ENCODE measurements at places on chromosomes 3 and 15.

DNA sequence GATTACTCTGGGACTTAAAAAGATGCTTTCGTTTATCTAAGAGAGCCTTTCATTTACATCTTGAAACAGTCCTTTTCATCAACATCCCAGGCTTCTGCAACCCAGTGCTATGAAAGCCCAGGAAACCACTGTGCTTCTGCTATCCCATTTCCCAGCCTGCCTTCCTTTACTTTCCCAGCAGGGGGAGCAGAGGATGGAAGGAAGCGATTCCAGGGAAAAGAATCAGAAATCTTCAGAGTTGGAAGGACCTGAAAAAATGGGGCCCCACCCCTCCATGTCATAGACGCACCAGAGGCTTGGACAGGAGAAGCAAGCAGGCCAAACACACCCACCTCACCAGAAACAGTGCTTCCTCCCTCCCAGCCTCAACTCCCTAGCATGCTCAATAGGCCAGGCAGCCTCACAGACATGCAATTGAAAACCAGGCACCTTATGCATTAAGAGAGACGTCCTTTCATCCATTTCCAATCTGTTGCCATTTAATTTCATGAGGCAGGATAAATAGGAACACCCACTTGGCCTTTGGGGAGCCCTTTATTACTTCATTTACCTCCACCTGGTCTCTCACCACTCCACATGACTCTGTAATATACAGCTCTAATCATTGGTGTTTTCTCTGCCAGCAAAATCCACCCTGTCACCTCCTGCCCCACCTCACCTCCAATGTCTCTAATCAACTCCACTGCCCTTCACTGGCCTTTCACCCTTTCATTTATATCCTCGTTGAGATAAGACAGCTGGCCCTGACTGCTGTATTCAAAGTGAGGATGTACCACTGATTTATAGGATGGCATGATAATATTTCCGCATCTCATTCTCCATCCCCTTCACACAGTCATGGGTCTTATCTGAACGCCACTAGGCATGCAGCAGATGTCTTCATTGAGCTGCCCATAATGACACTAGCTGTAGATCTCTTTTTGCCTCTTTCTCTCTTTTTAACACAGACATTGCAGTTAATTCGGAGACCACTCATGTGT is 583.9 kb downstream of the NTRK3 start:
- DNase-seq, result no peak

- DNase-seq, result no peak
These were observed 118.0 kb downstream of the CHSY1 start for GRCh38 chr15:101133751-101134261.

GRCh38 chr3:94130690-94131089 is 67.8 kb downstream of the NSUN3 start:
- DNase-seq, result no peak

- no peak for DNase-seq
These were observed 61.5 kb downstream of the P3H2 start for GRCh38 chr3:190059242-190059590.

DNA sequence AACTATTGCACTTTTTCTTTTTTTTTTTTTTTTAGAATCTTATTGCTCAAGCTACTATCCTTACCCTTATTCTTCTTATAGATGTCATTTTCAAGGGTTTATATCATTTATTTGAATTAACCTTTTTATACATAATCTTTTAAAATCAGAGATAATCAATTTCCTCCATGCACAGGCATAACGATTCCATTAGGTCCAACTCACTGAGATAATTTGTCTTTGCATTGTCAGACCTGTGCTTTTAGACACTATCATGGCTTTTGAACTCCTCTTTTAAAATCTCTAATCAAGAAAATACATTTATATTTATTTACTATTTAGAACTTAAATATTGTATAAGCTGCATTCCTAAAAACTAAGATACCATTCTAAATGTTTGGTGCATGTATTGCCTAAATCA is 1454.9 kb downstream of the ZPLD1 start:
- no peak for DNase-seq

DNA sequence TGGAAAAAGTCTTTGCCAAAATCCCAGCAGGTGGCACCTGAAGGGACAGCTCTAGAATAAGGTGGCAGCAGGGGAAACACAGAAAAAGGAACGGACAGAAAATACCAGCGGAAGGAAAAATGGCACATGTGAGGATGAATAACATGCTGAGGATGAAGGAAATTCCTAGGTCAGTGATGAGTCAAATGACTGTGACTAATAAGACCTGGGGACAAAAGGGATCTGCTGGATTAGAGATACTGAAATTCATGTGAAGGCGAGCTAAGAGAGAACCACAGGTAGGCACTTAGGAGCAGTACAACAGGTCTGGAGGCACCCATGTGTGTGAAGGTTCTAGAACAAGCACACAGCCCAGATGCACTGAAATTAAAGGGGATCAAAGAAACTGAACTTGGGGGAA is 482.5 kb downstream of the FOXP1 start:
- DNase-seq, result no peak

GRCh38 chr3:63519426-63519825 is 133.0 kb upstream of the SNTN start:
- no peak for DNase-seq

DNA sequence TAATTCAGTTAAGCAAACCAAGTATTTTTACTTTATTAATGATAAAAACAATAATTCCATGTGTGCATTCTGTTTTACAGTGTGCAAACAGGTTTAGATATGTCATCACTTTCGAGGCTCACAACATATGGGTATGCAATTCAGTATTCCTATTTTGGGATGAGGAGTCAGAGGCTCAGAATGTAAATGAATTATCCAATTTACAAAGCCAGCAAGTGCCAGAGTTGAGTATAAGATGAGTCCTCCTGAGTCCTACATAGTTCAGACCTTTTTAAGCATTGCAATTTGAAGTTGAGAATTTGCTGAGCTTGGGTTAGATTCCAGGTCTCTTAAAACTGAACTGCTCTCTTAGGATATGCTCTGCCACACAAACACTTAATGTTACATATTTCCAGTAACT is 424.2 kb upstream of the ROBO2 start:
- no peak for DNase-seq

DNA sequence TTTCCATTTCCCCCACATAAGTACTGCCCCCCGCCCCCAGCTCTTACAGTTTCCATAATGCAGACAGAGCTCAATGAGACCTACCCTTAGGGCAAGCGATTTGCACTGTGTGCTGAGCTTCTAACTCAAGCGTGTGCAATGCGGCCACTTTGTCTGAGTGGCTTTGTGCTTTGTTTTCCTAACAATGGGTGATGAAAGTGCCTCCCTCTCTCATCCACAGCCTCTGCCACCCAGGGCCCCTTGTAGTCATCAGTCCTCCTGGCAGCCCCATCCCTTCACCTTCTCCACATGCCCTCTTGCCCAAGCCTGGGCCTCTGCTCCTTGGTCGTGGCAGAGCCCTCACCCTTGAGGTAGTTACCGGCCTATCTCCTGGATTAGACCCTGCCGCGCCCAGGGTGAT is 17.2 kb downstream of the DAPK2 start:
- DNase-seq, result no peak

DNA sequence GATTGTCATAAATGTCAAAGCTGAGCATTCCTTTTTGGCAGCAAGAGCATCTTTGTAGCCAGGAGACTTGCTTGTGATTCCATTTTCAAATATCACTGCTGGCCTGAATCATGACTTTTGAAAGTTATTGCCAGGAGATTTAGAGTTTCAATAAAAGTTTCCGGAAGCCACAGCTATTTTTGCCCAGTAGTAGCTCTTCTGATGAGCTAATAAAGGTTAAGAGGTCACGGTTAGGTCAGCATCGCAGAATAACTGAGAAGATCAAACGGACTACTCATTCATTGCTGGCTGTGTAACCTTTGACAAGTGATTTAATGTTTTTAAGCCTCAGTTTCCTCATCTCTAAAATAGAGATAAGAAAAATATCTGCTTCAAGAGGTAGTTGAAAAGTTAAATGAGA is 105.1 kb upstream of the ETV5 start:
- DNase-seq, result no peak

- DNase-seq, result no peak
These were observed 12.7 kb downstream of the KLHL25 start for GRCh38 chr15:85782064-85782463.

DNA sequence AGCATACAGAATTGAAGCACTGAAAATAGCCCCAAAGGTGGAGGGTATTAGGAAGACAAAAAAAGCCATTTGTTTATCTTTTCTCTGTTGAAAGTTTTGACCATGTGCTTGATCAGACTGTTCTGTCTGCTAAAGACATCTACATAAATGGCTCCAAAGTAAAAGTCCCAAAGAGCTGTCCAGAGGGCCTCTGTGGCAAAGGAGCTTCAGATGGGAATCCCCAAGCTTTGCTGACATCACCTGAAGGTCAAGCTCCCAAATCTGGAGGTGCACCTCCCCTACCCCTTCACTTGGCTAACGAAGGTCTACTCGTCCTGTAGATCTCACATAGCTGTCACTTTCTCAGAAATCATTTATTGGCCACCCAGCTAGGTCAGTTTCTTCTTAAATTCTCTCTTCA is 194.6 kb upstream of the SLC2A2 start:
- DNase-seq, result no peak

DNA sequence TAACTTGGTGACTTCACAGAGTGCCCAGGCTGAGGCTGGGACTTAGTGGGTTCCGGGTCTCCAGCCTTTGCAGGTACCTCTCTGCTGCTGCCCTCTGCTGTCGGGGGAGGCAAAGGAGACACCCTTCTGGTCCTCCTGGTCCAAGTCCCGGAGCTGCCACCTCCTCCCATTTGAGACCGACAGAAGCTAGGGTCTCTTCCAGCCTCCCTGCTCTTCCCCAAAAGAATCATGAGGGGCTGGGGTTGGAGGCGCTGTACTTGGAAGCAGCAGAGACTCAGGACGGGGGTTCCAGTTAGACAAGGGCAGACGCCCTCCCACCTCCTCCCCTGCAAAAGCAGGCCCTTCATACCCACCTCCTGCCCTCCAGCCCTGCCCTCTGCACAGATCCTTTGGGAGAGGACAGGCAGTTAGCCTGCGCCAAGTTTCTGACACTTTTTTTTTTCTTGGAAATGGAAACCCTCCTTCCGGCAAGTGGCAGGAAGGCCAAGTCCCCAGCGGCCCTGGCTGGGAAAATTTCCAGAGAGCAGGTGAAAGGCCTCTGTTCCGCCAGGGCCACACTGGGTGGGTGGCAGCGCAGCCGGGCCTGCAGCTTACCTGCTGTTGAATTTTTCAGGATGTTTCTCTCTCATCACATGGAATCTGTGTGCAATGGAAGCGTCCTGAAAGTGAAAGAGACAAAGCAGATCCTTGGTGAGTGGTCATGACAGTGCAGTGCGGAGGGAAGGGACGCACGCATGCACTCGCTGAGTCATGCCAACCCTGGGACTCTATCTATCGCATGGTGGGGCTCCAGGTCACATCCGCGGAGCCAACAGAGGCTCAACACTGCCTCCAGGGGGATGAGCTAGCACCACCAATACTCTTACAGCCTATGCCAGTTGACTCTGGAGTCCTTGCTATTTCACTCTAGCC is 119.9 kb downstream of the DGKG start:
- no peak for DNase-seq

- no peak for DNase-seq
These were observed 19.3 kb downstream of the IL16 start for GRCh38 chr15:81215983-81216382.

DNA sequence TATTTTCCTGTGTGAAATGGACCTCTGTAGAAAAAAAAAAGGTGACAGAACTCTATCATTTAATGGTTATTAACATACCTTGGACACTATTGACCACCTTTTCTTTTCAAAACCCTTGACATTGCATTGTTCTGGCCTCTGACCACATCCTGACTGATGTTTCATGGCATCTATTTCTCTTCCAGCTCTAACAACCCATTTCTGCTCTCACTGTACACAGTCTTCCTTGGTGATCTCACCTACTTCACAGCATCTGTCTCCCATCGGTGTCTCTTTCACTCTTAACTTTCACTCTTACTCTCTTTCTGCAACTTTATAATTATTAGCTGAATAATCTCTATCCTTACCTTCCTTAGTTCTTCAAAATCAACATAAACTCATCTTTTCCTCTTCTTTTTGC is 217.4 kb upstream of the CD96 start:
- no peak for DNase-seq

DNA sequence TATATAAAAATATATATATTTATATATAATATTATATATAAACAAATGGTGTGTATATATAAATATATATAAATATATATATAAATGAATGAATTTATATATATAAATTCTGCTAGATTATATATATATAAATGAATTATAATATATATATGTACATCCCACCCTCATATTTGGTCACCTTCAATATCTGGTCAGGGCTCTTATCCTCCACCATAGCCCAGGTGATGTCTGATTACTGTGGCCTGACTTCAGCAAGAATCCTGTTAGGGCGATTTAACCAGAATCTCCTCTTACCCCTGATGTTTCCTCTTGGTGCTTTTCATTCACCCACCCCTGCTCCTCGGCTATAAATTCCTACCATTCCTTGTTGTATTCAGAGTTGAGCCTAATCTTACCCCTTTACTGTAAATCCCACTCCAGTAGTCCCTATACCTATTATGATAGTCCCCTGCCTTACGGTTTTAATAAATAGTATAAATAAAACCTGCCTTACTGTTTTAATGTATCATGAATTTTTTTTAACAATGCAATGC is 439.6 kb downstream of the PLOD2 start:
- DNase-seq, result no peak

GRCh38 chr3:59069838-59070237 is 20.0 kb upstream of the CFAP20DC start:
- DNase-seq, result no peak

- DNase-seq, result no peak
These were observed 44.3 kb downstream of the TRIM69 start for GRCh38 chr15:44780608-44781007.

DNA sequence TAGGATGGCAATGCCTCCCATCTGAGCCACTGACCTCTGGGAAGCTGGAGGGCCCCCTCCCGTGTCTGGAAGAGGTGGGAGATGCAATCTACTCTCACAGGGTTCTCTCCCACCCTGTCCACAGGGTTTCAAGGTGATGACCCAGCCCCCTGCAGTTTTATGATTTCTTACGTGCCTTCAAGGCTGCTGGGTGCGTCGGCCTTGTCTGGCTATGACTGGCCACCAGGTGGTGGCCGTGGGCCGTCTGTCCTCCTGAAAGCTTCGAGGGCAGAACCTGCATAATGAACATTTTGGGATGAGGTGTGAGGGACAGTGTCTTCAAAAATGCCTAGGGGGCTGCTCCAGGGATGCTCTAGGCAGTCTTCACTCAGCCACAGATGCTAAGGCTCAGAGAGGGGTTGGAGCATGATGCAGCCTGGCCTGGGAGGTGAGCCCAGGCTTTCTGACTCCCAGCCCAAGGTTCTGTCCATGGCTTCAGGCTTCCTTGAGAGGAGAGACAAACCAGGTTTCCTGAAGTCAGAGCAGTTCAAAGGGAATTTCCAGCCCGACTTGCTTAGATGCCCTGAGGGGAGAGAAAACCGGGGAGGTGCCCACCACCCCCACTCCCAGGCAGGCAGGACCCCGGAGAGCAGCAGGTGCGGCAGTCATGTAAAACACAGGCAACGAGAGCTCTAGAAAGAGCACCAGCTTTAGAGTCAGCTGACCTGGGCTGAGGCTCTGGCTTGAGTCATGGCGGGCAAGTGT is 18.7 kb downstream of the ISG20 start:
- DNase-seq, result no peak

All from T-helper 2 cell (primary cell).